Fibroblast of villous mesenchyme (primary cell): ENCODE measurements at places on chromosomes 5 and 9. TPM values are rescaled to one million over a fixed set of nuclear protein-coding genes. Genes with fewer than 3 reads are reported as not detected.

- DNase-seq = no peak
Observed at GRCh38 chr5:68515514-68515913, 300.0 kb downstream of the PIK3R1 start.

- DNase-seq = no peak
Observed at GRCh38 chr9:6960777-6961176, 203.0 kb downstream of the KDM4C start.

DNA sequence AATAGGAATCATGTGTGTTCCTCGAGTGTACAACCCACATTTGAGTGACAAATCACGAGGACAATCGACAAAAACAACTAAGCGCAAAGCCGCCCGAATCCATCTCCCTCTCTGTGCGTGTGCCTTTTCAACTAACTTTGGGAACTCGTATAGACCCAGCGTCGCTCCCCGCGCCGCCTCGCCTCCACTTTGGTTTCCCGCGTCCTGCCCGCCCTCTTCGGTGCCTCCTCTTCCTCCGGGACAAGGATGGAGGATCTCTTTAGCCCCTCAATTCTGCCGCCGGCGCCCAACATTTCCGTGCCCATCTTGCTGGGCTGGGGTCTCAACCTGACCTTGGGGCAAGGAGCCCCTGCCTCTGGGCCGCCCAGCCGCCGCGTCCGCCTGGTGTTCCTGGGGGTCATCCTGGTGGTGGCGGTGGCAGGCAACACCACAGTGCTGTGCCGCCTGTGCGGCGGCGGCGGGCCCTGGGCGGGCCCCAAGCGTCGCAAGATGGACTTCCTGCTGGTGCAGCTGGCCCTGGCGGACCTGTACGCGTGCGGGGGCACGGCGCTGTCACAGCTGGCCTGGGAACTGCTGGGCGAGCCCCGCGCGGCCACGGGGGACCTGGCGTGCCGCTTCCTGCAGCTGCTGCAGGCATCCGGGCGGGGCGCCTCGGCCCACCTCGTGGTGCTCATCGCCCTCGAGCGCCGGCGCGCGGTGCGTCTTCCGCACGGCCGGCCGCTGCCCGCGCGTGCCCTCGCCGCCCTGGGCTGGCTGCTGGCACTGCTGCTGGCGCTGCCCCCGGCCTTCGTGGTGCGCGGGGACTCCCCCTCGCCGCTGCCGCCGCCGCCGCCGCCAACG, at the start of gene GPR150:
Gene GPR150, plus strand, starts transcription at position 58 of the 840 bp plus-strand sequence. Its CDS starts 189 bp downstream, at position 247.
- DNase-seq = peak; percentile 42

DNA sequence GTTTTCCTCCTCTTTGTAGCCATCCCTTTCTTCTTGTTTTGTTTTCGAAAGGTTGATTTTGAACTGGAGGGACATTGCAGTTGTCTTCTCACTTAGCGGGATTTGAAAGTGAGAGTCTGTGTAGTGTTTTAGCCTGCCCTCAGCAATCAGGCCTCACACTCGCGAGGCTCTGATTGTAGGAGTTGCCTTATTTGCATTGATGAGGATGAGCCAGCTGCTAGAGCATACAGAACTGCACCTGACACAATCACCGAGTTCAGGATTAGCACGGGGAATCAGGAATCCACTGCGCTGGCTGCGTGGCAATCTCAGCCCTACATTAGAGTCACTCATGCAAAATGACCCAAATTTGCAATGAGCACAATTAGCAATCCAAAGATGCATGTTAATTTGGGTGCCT, 122.5 kb upstream of the TMEM161B start:
- DNase-seq = no peak

DNA sequence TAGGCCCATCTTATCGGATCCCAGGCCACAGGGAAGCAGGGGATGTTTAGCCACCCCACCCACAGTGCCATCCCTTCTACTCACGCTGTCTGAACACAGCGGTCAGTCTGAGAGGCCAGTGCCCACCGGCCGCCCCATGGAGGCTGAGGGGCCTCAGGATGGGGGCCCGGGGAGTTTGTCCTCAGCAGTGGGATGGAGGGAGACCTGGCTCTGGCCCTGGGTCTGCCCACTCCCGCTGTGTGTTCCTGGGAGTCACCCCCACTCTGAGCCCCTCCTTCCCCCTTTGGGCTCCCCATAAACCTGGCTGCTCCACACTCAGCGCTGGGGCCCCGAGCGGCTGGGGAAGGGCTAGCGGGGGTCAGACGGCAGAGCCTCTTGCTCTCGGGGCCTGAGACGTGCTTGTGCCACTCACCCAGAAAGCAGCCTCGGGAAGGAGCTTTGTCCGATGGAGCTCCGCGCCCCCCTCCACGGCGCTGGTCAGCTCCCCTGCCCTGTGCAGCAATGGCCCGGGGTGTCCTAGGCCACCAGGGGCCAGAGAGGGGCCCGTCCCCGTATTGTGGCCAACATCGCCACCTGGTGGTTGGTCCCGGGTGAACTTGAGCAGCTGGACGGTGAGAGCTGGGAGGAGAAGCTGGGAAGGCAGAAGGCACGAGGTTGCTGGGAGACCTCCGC, 10.9 kb upstream of the LAMC3 start:
- DNase-seq = peak; percentile 62

GRCh38 chr9:94794476-94795167, 68.1 kb downstream of the AOPEP start:
- no peak for DNase-seq

DNA sequence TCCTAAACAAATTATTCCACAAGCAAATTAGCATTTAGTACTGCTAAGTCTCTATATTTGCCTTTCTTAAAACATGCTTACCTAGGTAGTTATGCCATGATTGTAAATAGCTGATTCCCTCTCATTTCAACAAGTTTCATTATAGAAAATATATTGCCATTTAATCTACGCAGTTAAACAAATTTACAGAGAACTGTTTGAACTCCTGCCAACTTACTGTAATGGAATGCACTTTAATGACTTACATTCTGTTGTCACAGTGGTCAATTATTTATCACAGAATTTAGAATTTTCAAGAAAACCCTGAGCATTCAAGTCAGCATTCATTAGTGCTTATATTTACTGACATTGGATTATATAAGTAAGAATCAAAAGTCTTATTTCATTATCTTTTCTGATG, 19.6 kb downstream of the SLC38A9 start:
- no peak for DNase-seq

GRCh38 chr5:62689599-62690368, 111.2 kb downstream of the LRRC70 start:
- DNase-seq = peak; percentile 28

DNA sequence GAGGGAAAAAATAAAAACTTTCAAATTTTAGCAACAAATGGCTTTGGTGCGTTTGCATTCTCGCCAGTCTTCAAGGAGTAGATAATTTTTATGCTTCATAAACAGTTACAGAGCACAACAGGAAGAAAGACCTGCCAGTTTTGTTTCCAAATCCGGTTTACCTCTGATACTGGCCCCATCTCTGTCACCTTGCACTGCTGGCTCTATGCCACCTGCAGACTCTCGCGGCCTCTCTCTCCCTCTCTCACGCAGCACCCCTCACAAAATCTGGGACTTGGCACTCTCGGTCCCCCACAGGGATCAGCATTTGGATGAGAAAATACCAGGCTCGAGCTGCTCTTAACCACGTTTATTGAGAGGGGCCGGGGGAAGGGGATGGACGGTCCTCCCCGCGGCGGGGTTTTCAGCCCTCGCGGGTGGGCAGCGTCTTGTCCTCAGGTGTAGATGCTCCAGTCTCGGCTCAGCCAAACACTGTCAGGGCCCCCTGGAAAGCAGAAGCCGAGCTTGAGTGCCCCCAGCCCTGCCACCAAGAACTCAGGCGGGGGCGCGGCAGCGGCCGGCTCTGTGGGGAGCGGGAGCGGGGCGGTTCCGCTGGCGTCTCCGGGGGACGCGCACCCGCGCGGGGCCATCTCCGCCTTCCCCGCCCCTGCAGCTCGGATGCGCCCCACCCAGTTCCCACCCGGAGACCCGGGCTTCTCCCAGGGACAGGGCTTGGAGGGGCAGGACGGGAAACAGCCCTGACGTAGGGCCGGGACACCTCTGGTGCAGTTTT, 1.3 kb downstream of the SCGB3A1 start:
- DNase-seq = no peak

- peak; percentile 17 for DNase-seq
Observed at GRCh38 chr9:13728917-13729811, 449.7 kb upstream of the MPDZ start.

- no peak for DNase-seq
Observed at GRCh38 chr9:116641292-116642059, 45.6 kb upstream of the TRIM32 start.

- no peak for DNase-seq
Observed at GRCh38 chr9:115202181-115202580, 84.2 kb upstream of the TNC start.

DNA sequence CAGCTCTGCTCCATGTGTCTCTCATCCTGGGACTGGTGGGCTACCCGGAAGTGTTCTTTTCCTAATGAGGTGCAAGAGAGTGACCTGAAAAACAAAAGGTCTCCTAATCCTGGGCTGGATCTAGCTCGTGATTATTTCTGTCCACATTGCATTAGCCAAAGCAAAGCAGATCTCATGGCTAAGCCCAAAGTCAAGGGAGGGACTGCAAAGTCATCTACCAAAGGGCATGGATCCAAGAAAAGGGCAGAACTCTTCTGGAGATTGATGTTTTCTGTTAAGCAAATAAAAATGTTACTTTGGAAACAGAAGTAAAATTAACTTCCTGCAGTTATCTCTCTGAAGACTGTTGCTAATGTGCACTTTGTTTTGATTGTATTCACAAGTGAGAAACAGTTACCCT, 225.2 kb downstream of the CFAP90 start:
- no peak for DNase-seq

DNA sequence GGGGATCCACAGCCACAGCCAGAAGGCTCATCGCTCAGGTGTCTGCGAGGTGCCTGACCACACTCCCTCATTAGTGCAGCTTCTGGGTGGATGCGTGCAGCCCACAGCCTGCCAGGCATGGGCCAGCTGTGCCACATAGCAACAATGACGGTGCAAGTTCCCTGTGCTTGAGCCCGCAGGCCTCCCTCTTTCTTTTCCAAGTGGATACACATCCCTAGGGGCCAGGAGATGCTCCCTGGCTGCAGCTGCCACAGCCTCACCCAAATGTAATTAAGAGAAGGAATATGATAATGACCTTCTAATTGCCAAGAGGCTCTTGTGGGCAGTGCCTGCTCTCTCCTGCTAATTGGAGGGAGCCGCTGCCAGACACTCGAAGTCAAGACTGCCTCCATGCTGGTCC, 116.0 kb upstream of the PPP1R26 start:
- no peak for DNase-seq

- no peak for DNase-seq
Observed at GRCh38 chr9:137759117-137759516, 118.5 kb upstream of the CACNA1B start.

DNA sequence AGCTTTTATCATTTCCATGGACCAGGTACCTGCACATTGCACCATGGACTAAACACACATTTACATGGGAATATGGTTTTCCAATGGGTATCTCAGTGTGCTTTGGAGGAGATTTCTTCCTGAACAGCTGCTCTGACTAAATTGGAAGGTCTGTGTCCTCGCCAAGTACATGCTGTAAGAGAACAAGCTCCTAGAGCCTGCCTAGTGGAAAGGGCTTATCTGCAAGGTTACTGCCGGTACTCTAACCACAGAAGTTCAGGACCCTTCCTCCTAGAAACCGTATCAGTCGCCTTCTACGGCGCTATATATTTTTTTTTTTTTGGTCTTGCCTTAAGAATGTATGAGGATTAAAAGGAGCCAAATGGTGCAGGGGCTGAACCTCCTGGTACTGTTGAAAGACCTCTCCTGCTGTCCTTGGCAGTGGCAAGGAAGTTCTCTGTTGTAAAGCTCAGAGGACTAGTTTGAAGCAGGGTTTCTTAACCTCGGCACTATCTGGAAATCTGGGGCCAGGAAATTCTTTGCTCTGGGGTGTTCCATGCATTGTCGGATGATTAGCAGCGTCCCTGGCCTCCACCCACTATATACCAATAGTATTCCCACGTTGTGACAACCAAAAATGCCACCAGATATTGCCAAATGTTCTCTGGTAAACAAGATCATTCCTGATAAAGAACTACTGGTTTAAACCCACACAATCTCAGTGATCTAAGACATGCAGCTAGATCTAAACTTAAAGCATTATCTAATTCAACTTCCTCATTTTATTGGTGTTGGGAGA, 107.4 kb downstream of the FBXO38 start:
- DNase-seq = no peak

DNA sequence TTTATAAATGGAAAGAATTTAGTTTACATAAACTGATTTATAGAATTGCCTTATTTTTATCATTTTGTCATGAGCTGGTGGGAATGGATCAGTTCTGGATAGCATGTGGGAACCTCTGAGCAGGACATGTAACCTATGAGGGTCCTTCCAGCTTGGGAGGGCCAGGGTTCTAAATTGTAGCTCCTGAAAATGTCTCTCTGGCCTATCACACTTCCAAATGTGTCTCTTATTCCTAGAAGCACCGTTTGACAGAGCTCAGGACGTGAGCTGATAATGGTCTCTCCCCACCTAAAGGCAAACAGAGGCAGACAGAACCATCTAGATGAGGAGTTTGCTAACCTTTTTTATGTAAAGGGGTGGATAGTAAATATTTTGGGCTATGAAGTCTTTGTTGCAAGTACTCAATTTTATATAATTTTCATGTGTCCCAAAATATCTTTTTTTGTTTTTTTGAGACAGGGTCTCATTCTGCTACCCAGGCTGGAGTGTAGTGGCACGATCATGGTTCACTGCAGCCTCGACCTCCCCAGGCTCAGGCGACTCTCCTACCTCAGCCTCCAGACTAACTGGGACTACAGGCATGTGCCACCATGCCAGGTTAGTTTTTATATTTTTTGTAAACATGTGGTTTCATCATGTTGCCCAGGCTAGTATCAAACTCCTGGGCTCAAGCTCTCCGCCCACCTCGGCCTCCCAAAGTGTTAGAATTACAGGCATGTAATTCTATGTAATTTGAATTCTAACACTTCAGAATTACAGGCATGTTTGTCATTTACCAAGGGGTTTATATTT, 4.0 kb downstream of the TRAF1 start:
- no peak for DNase-seq

- DNase-seq = no peak
Observed at GRCh38 chr5:154518438-154518867, 40.4 kb upstream of the HAND1 start.

GRCh38 chr5:143013176-143013891, 243.2 kb downstream of the ARHGAP26 start:
- no peak for DNase-seq

DNA sequence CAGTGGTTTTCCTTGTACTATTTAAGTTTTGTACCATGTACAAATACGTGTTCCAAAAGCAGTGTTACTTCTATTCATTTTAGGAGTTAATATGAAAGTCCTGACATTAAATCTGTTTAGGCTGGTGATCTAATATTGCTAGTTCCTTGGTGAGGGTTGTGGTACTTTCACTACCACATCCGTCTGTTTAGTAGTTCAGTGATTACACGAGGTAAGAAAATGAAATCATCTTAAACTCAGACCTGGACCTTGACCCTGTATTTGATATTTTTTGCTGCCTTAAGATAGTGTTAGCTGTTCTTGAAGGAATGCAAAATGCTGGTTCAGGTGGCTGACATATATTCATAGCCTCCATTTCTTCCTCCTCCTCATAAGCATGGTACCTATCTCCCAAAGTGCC, 50.3 kb downstream of the MTAP start:
- no peak for DNase-seq

GRCh38 chr5:67211926-67212325, 15.3 kb upstream of the CD180 start:
- peak; percentile 67 for DNase-seq

GRCh38 chr5:113271745-113272454, 162.9 kb downstream of the TSSK1B start:
- no peak for DNase-seq

The STXBP1 gene
- 12.6 and 19.9 TPM in 2 replicates for total RNA-seq

The ZNF474 gene
- total RNA-seq = 0.43 and 0.64 TPM in 2 replicates

The SPOCK1 gene
- total RNA-seq = 49.0 and 54.8 TPM in 2 replicates

The MACIR gene
- 12.9 and 31.5 TPM in 2 replicates for total RNA-seq

The CD274 gene
- total RNA-seq = 10.3 and 12.1 TPM in 2 replicates

The GPR151 gene
- total RNA-seq = not detected in 2 replicates

The PTGDS gene
- 10.8 and 21.9 TPM in 2 replicates for total RNA-seq

The RFESD gene
- total RNA-seq = 1.6 and 2.6 TPM in 2 replicates

The APBA1 gene
- total RNA-seq = 11.2 and 11.6 TPM in 2 replicates
